ENCODE measurements at places on chromosomes 5 and 9.

GRCh38 chr5:45417285-45417998, 278.7 kb downstream of the HCN1 start:
- no peak for DNase-seq

GRCh38 chr9:106620866-106621265, 242.1 kb upstream of the ZNF462 start:
- DNase-seq, result no peak

DNA sequence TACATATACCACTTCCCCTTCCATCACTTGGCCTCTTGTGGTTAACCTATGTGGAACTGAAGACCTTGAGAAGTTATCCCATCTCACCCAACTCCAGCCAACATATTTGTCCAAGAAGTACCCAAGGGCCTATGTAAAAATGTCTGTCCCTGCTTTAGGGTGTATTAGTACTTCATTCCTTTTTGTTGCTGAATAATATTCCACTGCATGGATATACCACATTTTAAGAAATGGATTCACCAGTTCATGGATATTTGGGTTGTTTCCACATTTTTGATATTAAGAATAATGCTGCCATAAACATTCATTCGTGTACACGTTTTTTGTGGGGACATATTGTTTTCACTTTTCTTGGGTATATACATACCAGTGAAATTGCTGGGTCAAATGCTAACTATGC, 28.6 kb downstream of the IDNK start:
- no peak for DNase-seq

- no peak for DNase-seq
Measured at GRCh38 chr9:137694236-137694959, 75.6 kb downstream of the EHMT1 start.

DNA sequence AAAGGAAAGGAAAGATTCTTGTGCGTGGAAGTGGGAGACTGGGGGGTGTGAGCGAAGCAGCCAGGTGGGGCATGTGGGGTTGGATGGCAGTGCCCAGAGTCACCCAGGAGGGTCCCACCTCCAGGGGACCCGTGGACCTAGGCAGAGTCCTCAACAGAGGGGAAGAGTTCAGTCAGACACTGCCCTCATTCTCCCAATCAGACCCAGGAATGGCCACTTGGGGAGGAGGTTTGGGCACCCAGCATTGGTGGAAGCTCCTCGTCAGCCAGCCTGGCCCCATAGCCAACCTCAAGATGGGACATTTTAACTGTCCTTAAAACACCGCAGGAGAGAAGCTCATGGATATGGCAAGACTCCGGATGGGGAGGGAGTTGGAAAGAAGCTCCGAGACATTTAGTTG, 21.9 kb upstream of the LAMC3 start:
- DNase-seq, result no peak

GRCh38 chr9:90787771-90788460, 13.7 kb upstream of the SYK start:
- DNase-seq, result no peak

GRCh38 chr5:128053291-128053954, 30.1 kb upstream of the SLC12A2 start:
- peak; percentile 13 for DNase-seq

DNA sequence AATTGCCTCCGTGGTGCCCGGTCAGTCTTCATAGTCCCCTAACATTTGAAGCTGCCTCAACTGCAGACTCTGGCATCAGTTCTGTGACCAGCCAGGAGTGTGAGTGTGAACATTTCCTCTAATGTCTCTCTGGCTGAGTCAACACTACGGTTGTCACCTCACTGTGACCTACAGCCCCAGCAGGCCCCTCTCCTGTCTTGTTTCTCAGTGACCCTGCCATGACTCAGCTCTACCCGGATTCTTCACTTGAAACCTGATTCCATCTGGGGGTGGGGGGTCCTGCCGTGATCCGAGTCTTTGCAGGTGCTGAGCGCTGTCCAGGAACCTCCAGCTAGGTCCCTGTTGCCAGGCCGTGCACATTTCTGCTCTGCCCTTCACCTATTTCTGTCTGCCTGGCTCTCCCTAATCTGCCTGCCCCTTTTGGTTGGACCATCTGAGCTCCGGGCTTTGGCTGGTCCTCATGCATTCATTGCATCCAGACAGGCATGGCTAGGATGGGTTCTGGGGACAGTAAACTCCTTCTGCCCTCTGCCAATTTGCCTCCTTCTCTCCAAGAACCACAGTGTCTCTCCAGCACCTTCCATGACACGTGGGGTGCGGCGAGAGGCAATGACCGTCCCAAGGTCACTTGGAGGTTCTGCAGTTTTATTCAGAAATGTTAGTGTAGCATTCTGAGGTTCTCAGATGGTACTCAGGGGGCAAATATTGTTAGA, 24.2 kb downstream of the STC2 start:
- no peak for DNase-seq

DNA sequence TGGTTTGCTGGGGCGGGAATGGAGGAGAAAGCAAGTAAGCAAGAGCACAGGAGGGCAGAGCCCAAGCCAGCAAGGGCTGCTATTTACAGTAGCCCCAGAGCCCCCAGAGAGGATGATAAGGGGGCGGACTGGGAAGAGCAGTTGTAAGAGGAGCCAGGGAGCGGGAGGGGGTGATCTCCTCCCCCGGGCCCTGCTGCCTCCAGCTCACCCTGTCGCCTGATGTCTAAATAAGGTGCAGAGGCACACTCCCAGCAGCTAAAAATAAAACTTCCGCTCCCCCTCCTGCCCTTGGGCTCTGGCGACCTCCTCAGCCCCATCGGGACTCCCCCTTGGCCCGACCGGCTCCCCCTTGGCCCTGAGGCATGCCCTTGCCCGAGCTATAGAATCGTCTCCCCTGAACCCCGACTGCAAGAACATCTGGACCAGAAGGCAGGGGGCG, 14.4 kb upstream of the CCDC69 start:
- no peak for DNase-seq

GRCh38 chr5:53422539-53422938, 57.9 kb upstream of the FST start:
- no peak for DNase-seq

DNA sequence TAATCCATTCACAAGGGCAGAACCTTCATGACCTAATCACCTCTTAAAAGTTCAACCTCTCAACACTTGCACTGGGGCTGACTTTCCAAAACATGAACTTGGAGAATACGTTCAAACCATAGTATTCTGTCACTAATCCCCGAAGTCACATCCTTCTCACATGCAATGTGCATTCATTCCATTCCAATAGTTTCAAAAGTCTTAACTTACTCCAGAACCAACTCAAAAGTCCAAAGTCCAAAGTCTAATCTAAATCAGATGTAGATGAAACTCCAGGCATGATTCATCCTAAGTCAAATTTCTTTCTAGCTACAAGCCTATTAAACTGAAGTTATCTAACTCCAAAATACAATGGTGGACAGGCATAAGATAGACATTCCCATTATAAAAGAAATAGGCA, 21.7 kb upstream of the ADAMTSL1 start:
- no peak for DNase-seq

Measured in G401 (cell line).